ENCODE measurements at places on chromosomes 6 and 20.
A peak's percentile ranks its signal among the peaks of the same experiment; 100 is the strongest.

DNA sequence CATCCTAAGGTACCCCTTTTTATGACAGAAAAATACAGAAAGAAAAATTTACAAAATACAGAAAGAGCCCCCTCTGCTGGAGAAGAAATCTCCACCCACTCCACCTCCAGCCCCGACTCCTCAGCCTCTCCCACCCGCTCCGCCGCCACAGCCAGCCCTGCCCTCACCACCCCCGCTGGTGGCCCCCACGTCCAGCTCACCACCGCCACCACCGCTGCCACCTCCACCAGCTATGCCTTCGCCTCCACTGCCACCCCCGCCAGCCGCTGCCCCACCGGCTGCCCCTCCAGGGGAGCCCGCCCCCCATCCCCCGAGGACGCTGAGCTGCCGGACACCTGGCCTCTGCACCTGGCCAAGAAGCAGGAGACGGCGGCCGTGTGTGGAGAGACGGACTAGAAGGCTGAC, 17.7 kb downstream of the WFDC2 start:
- DNase-seq: no peak

DNA sequence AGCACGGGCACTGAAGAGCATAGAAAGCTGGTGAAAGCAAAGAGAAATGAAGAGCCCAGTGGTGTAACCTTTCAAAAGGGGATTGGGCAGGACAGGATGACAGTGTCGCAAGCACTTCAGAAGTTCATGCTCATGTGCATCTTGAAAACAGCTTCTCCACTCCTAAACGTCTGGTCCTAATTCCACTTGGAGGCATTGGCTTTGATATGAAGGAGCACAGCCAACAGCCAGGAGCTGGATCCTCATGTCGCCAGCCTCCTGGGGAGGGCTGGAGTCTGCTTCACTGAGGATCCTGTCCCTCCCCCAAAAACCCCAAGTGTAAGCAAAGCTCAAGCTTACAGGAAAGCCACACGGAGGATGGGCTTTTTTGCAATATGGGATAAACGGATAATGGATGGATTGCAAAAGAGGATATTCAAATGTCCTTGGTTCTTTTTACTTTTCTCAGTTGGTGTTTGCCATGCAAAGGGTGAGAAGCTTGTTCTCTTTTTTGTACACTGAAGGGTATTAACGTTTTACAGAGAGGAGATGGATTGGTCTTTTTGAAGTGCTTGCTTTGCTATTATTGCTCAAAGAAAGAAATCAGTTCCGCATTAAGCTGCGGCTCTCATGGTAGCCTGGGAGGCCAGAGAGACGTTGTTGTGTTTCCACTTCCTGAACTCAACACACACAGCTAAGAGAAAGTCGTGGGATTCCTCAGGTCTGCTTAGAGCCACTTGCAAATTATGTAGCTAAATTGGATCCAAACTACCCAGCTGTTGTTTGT, 92.2 kb downstream of the SIM1 start:
- no peak for DNase-seq

GRCh38 chr6:163209005-163209404, 205.5 kb upstream of the QKI start:
- no peak for DNase-seq

- DNase-seq: peak; percentile 46
These were observed 15.9 kb upstream of the PTGIS start for GRCh38 chr20:49583669-49584417.

DNA sequence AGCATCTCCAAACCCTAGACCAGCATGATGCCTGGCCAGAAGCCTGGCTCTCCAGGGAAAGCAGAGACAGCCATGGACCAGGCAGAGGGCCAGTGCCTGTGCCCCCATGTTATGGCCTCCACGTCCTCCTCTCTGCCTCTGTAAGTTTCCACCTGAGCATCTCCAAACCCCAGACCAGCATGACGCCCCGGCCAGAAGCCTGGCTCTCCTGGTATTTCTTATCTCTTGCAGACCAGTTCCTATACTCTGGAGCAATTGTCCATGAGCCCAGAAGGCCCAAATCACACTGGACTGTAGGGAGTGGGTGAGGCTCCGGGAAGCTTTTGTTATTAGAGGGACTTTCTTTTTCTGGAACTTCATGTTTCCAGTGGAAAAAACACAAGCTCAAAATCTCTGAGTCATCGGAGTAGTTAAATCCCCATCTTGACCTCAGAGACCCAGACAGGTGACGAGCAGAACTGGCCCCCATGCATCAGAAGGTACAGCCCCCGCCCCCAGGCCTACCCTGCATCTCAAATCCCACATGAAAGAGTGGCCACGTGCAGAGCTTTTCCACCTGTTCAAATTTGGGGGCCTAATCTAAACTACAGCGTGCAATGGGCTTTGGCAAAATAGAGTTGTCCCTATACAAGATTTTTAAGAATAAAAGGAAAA, 110.2 kb upstream of the FOXQ1 start:
- no peak for DNase-seq

- no peak for DNase-seq
These were observed 608.9 kb downstream of the PRKN start for GRCh38 chr6:162118706-162119105.

DNA sequence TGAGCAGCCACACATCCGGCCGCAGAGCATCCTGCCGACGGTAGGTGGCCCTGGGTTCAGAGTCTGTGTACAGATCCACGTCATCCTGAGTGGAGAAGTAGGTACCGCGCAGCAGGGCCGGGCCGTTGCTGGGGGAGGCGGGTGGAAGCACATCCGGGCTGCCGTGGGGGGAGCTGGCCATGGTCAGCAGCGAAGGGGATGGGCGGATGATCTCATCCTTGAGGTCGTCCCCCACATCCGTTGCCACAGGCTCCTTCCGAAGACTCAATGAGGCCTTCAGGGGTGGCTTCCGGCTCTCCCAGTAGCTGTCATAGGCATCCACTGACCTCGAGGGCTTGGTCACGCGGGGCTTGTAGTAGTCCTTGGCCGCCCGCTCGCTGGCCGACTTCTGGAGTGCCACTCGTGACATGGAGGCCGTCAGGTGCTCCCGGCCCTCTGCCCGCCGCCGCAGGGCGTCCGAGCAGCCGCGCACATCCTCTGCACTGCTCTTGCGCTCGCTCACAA, 9.2 kb downstream of the SPATA2 start:
- no peak for DNase-seq

DNA sequence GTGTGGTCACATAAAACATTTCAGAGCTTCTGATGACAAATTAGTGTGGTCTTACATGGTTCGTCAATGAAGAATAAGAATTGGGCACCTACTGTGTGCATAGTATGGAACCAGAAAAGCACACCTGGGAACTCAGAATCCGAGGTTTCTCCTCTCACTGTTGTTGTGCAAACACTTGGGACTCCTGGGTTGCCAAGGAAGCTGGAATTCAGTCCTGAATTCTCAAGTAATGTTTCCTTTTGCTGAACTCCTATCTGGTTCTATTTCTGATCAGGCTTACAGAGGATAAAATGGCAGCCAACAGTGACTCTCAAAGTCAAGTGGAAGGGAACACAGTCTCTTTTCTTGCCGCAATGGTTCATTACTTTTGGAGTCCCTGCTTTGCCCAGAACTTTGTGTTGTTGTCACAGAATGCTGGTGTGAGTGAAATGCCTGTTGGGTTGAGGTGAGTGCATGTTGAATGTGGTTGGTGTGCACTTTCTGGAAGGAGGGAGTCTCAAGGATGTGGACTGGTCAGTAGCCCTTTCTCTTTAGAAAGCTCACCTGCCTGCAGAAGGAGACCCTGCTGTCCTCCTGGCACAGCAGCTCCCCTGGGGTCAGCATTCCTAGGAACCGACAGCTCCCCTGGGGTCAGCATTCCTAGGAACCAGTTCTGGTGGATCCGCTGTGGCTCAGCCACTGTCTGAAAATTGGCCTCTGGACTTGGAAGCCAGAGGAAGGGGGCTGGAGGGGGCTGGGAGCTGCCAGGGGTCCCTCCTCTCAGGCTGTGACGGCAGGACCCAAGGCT, 1.4 kb downstream of the UNC93A start:
- no peak for DNase-seq

GRCh38 chr6:87731818-87732661, 30.0 kb upstream of the AKIRIN2 start:
- DNase-seq: peak; percentile 61

DNA sequence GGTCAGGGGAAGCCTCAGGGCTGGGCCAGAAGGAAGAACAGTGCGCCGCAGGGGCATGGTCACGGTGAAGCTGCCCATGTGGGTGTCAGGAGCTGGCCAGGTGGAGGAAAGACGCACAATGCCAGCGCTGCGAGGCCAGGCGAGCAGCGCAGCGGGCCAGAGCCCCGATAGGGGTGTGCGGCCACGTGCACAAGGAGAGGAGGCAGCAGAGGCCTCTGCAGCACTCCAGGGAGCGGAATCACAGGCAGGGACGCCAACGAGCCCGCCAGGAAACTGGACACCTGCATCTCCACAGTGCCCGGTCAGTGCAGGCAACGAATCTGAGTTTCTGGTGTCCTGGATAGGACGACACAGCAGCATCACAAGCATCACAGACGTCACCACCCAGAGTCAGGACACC, 35.7 kb downstream of the TAF4 start:
- no peak for DNase-seq

- no peak for DNase-seq
These were observed 139.3 kb downstream of the SLC23A2 start for GRCh38 chr20:4861961-4862360.

GRCh38 chr6:36822506-36823269, 16.6 kb downstream of the CPNE5 start:
- DNase-seq: peak; percentile 90

DNA sequence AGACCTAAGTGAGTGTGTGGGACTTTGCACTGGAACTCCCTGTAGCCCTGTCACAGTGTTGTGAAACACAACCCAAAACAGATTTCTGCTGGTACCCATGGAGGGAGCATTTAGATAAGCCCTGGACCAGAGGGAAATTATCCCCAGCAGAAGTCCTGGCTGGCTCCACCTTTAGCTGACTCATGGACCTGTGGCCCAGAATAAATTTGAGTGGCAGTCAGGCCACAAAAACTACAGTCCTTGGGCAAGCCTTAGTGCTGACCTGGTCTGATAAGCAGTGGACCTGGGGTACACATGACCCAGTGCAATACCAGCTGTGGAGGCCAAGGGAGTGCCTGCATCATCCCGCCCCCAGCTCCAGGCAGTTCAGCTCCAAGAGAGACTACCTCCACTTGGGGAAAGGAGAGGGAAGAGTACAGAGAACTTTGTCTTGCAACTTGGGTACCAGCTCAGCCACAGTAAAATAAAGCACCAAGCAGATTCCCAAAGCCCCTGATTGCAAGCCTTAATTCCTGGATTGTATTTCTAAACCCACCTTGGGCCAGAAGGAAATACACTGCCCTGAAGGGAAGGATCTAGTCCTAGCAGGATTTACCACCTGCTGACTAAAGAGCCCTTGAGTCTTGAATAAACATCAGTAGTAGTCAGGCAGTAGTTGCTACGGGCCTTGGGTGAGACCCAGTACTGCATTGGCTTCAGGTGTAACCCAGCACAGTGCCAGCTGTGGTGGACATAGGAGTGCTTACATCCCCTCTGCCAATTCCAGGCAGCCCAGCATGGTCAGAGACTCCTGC, 140.4 kb upstream of the COL21A1 start:
- no peak for DNase-seq

DNA sequence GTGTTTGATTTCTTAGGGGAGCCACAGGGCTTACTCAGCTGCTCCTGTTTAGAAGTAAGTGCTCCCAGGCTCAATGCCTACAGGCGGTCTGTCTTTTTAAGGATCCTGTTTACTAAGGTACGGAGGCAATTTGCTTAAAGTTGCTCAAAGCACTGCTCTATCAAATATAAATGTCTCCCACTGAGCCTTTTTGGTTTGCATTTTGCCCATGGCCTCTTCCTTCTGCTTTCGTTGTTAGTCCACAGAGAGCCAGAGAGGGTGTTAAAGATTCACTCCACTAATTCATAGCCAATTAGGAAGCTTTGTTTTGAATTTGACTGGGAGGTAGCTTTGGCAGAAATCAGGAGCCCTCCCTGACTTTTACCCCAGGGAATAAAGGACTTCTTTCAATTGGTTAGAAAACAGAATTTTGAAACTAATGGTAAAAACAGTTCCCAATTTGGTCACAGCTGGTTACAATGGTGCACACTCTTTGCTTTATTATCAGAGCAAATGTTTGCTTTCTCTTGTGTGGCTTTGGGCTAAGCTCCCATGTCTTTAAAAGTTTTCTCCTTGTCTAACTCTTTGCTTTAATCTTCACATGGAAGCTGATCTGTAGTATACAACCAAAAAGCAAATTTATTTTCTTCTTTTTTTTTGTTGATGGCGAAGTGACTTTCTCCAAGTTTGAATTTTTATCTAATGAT, 126.2 kb downstream of the IMPG1 start:
- DNase-seq: no peak

DNA sequence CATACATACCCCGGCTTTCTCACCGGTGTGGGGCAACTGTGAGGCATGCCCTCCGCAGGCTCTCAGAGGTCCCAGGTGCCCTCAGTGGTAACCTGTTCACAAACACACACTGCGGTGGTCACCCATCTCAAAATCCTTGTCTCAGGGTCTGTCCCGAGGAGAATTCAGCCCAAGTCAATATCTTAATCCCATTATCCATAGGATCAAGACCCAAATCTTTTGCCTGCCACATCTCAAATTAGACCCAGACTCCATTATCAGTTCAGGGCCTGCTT, 140.8 kb downstream of the CDC5L start:
- DNase-seq: no peak

DNA sequence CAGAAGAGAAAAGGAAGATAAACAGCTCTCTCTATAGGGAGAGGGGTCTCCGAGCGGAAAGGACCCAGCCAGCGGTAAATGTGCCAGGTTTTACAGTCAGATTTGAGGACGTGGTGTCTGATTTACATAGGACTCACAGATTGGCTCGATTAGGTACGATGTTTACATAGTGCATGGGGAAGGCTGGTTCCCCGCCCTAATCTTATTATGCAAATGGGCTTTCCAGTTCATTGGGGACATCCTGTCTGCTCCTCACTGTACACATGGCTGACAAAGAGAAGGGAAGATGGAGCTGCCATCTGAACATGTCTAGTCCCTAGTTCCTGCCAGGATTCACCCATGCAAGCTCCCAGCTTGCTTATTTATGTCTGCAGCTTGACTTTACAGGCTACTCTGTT, 119.9 kb downstream of the RNF144B start:
- DNase-seq: peak; percentile 79

DNA sequence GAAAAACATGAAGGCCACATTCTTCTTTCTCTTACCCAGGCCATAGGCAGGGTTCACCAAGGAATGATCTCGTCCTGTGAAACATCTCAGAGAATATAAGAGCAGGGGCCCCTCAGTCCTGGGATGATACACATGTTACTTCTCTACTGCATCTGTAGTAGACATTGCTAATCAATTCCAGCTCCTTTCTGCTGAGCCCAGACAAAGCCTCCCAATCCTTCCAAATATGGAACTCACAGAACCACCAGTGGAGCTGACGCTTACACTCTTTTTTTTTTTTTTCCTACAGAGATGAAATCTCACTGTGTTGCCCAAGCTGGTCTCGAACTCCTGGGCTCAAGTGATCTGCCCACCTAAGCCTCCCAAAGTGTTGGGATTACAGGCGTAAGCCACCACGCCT, 9.1 kb downstream of the SNTA1 start:
- DNase-seq: no peak

- no peak for DNase-seq
These were observed 567 bp upstream of the CTCFL start for GRCh38 chr20:57525328-57526086.

- peak; percentile 29 for DNase-seq
These were observed 59.7 kb upstream of the SNX9 start for GRCh38 chr6:157763129-157763903.
